ENCODE measurements at places on chromosomes 1 and 21.

GRCh38 chr1:178726545-178726944 is 1.5 kb downstream of the RALGPS2 start:
- DNase-seq = no peak

DNA sequence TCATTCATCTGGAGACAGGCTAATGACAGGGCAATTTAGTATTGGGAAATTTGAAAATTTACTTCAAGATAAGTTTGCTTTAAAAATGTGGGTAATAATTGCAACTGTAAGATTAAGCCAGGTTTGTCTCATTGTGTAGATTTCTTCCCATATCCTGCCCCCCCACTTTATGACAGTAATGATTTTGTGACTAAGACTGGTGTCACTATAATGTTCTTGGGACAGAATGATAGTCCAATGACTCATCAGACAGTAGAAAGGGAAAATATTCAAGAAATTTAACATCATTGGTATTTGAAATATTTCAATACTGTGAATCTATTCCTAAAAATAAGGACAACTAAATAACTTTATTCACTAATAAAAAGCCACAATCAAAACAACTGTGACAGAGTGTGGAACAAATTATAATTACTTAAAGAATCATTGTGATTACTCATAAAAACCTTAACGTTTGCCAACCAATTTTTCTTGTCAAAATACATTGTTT is 36.7 kb downstream of the FH start:
- DNase-seq = no peak

GRCh38 chr1:20555758-20556120 is 3.4 kb downstream of the FAM43B start:
- no peak for DNase-seq

DNA sequence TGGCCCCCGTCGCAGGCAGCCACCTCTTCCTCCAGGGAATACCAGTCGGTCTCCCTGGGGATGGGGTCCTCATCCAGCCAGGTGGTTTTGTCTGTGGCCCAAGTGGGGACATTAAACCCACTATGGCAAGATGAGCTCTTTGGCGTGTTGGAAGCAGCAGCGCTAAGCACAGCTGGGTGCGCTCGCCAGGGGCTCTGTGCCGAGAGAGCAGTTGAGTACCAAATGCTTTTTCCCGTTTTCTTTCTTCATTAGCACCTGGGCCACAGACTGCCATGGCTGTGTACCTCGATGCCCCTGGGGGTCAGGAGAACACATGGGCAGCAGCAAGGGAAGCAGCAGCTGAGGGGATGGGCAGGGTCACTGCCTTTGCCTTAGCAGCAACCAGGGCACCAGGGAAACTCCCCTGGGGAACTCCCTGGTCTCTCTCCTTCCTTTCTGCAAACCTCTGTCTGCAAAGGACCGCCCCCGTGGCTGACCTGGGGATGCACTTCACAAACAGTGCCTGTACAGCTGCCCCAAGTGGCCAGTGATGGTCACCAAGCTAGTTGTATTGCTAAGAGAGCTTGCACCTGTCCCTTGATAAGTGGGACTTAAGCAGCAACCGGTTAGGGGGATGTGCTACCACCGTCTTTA is 31.1 kb downstream of the EDARADD start:
- no peak for DNase-seq

DNA sequence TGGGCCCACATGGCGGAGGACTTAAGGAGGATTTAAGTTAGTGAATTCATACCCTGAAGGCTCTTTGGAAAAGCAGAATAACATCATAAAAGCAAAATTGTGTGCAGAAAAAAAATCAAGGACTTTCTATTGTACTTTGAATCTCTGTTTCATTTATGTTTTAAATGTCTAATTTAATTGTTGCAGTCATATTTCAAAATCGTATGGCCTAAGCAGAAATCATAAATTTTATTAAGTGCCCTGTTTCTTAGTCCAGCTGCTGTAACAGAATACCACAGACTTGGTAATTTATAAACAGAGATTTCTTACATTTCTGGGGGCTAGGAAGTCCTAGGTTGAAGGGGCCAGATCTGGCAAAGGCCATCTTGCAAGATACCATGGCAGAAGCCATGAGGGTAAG is 555.6 kb downstream of the LTN1 start:
- DNase-seq = no peak

- no peak for DNase-seq
Observed at GRCh38 chr1:197342669-197343068, 74.6 kb downstream of the CRB1 start.

DNA sequence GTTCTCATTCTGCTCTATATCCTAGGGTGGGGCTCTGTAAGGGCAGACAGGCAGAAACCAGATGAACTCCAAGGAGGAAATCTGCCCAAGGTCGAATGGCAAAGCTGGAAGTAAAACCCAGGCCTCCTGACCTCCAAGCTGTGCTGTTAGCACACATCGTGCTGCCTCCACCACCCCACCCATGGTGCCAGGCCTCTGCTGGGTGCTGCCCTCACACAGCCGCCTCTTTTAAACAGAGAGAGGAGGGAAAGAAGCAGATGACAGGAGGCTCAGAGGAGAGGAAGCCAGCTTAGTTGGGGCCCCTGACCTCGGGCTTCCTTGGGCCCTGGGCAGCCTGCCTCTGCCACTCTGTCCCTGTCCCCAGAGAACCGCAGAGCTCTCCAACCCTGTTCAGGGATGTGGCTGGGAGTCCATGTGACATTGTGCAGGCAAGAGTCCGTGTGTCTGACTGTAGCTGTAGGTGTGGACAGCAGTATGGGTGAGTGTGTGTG is 1.1 kb downstream of the SYNC start:
- no peak for DNase-seq

DNA sequence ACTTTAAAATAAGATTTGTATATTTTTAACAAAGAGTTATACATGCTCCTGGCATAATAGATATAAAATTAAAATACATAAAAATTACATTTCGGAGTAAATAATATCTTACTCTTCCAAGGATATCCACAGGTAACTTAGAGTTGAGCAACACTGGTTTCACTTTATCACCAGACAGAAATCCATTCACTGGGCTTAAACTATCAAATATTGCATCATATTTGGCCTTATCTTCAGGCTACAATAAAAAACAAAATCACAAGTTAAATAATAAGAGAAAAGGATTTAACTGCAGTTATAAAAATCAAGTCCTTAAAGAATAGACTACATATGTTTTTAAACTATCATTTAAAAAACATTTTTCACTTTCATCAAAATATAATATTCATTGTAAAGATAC is 55.5 kb downstream of the EPS15 start:
- DNase-seq = no peak

GRCh38 chr1:56225964-56226815 is 353.2 kb downstream of the PLPP3 start:
- DNase-seq = no peak

DNA sequence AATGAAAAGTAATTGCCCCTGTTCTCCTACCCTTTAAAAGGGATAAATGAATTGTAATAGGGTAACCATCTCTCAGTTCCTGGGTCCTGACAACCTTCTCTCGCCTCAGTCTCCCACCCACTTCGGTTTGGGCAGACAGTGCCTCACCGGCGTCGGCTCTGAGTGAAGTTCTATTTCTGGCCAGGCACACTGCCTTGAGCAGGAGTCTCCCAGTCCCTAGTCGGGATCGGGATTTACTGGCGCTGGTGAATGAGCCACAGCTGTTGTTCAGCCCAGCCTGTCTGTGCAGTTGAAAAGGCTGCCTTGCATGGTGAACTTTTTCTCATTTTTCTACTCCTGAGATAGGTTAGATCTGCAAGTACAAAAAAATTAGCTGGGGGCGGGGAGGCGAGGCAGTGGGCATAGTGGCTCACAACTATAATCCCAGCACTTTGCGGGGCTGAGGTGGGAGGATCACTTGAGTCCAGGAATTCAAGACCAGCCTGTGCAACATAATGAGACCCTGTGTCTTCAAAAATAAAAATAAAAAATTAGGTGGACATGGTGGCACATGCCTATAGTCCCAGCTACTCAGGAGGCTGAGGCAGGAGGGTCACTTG is 7.4 kb downstream of the PLEKHM2 start:
- DNase-seq = no peak

DNA sequence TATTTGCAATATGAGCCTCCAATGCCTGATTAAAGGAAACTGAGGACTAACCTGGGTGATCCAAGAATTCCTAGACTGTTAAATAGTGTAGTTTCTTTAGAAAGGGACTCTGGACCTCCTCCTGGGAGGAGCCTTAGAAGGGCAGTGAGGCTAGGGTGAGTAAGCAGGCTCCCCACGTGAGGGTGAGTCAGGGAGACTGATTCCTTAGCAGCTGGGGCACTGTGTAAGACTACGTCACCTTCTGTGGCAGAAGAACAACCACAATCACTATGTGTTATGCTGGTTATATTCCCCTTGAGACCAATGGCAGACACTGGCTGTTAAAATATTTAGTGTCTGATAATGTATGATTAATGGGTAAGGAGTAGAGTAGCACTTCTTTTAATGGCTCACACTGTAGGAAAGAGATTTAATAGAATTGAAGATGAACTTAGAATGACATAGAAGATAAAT is 53.3 kb upstream of the SYT14 start:
- DNase-seq = peak; percentile 47

GRCh38 chr1:168783458-168784210 is 54.6 kb upstream of the DPT start:
- no peak for DNase-seq

DNA sequence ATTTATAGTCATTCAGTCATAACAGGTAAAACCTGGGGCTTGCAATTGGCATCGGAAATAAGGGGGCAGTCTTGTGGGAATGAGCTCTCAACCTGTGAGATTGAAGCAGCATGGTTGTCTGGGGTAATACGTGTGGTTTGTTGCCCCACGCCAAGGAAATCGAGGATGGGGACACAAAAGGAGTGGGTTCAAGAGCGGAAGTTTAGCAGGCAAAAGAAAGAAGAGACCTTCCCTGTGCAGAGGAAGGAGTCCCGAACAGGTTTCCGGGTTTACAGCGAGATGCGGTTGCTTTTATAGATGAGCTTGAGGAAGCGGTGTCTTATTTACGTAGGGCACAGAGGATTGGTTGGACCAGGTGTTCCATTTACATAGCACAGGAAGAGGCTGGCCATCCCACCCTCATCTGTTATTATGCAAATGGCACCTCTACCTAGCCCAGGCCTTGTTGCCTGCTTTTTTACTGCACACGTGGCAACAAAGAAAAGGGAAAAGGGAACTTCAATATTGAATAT is 37.3 kb downstream of the IFNAR1 start:
- no peak for DNase-seq

DNA sequence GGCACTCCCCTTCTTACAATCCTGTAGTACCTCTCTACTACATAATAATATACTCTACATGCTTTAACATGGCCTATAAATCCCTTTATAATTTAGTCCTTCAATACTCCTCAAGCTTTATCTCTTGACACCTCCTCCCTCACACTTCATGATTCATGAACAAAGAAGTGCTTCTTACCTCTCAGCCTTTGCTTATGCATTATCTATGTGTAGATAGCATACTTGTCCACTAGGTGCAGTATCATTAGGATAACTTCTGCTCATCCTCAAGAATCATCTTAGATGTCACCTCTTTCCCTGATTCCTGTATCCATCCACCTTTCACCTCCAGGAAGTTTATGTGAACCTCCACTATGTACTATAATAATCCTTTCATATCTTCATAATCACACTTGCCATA is 74.4 kb downstream of the COL24A1 start:
- DNase-seq = no peak

GRCh38 chr1:156500543-156500792 is at the start of gene MEF2D:
MEF2D (minus strand) TSS chr1:156500775; CDS start chr1:156483292, 17,483 bp downstream.
- no peak for DNase-seq

DNA sequence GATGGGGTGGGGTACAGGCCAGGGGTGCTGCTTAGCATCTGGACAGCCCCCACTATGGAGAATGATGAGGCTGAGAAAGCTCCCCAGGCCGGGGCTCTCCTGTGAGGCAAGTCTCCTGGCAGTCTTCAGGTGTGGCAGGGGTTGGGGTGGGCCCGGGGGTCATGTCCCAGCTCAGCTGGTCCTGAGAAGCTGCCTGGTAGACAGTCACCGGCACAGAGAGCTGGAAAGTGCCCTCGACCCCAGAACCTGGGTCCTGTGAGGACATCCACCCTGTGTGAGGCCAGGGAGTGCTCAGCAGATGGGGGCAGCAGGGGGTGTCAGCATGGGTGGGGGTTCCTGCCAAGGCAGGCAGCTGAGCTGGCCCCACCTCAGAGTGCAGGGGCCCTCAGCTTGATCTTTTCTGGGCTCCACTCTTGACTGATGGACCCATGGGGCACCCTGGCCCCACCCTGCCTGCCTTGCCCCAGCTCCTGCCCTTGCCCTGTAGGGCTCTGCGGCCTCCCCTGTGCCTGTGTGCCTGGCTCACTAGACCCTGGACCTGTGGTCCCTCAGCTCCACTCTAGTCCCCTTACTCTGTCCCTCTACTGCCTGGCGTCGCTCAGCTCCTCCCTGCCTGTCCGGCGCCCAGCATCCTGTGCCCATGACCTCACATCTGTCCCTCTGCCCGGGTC is 5.8 kb downstream of the IBA57 start:
- no peak for DNase-seq

DNA sequence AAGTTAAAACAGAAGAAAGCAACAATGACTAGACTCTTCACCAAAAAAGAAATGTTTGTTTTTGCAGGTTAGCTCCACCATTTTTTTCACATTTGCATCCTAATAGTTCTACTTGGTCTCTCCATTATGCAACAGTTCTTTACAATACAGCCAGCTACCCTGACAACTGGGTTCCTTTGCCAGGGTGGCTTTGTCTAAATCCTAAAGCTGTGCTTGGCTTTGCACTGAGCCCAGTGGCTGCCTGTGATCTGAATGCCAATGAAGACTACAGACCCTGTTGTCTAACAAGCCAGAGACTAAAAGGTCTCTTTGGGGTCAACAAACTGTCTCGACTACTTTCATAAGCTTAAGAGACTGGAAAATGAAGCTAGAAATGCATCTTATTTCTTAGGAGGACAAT is 112.0 kb downstream of the AKT3 start:
- no peak for DNase-seq

GRCh38 chr1:221834698-221835513 is 93.0 kb upstream of the DUSP10 start:
- DNase-seq = no peak

DNA sequence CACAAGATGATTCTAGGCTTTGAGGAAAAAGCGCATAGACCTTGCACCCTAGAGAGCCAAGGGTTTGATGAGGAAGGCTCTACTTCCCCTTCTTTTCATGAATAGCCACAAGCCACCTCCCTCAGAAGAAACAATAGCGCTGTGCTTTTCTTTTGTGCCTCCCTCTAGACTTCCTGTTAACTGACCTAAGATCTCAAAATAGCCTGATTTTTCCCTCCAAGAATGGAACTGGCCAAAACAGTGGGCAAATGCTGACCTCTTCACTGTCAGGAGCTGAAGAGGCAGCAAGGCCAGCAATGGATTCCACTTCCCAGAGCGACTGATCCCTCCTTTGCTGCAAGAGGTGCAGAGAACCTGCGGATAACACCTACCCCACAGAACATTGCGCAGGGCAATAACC is 362.8 kb downstream of the KCNH1 start:
- DNase-seq = no peak

Data from glutamatergic neuron (in vitro differentiated cells).